ENCODE measurements at places on chromosomes 13 and 19. TPM values are rescaled to one million over a fixed set of nuclear protein-coding genes. Genes with fewer than 3 reads are reported as not detected.

GRCh38 chr19:6065685-6066374, 44.5 kb downstream of the RFX2 start:
- no peak for DNase-seq

- no peak for DNase-seq
Observed at GRCh38 chr13:105336706-105337576, 1198.5 kb downstream of the EFNB2 start.

GRCh38 chr13:27024074-27024461, 147.5 kb downstream of the USP12 start:
- no peak for DNase-seq

- no peak for DNase-seq
Observed at GRCh38 chr13:79806821-79807220, 325.9 kb downstream of the NDFIP2 start.

RAB11B gene
- 28.9 TPM for total RNA-seq

KLK2 gene
- not detected for total RNA-seq
